ENCODE measurements at places on chromosomes 7 and 10.

DNA sequence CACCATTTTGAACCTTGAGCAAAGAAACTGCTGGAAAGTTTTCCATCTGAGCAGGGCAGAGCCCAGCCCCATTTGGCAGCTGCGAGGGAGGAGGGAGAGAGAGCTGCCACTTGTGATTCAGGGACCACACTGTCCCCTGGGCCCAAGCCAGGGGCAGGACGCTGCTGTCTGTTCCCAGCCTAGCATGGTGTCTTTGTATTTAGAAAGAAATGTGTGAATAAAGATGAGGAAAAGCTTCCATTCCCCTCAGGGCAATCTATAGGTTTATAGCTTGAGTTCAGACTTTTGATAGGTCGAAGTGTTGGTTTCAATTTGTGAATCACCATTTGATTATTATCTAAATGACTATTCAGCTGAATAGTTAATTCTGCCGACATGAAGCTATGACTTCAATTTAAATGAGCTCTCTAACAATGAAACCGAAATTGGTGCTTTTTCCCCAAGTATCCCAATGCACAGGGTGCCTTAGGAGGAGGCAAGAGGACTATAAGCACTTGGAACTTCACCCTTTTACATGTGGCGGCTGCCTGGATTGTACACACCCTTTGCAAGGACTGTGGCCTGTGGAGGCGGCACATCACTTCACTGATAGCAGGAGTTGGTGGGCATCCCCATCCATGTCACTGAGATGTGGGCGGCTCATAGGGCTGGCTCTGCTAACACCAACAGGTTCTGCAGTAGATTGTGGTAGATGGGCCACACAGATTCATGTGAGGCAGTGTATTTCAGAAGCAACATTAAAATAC lies 223.5 kb downstream of the CCDC3 start:
- DNase-seq = no peak

DNA sequence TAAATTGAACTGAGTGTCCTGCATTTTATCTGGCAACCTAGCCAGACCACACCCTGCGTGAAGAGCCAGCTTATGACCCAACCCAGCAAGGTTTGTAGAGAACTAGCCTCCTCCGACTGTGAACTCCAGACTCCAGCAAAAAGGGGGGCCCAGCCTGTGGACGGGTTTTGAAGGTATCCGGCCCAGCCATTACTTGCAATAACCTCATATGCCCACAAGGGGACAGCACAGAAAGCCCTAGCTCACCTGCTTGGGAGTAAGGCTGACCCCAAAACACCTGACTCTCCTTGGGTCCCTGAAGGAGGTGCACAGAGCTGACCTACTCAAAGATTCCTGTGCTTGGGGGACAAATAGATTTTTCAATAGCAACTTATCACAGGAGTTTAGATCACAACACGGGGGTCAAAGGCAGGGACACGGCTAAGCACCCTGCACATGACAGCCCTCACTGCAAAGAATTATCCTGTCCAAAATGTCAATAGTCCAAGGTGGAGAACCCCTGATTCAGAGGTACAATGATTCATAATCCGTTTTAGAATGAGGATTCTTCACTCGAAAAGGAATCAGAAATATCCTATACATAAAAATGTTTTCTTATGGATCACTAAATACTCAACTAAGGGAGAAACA lies 4.6 kb downstream of the TRPV6 start:
- no peak for DNase-seq

DNA sequence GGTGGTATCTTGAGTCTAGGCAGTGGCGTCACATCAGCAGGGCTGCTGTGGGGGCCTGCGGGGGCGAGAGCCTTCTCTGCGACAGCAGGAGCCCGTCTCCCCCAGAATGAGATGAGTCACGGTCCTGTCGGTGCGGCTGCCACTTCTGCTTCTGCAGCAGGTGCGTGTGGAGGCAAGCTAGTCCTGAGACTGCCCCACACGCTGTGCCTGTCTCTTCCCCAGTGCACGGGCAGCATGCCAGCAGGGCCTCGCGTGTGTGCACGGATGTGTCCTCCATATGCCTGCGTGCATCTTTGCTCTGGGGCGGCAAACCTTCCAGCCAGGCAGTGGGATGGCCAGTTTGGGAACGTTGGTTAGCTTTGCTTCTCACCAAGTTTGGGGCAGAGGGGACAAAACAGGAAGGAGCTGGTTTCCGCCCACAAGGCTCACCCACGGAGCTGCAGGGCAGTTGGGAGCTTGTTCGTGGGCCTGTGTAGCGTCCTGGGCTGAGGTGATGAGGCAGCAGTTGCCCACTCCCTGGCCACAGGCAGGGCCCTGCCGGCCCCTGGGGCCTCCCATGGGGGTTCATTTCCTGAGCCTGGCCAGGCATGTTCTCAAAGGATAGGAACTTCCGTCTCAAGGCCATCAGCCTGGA lies 60.8 kb upstream of the PPIF start:
- peak; percentile 77 for DNase-seq

- DNase-seq = no peak
Observed at GRCh38 chr10:131089861-131090260, 221.7 kb downstream of the TCERG1L start.

DNA sequence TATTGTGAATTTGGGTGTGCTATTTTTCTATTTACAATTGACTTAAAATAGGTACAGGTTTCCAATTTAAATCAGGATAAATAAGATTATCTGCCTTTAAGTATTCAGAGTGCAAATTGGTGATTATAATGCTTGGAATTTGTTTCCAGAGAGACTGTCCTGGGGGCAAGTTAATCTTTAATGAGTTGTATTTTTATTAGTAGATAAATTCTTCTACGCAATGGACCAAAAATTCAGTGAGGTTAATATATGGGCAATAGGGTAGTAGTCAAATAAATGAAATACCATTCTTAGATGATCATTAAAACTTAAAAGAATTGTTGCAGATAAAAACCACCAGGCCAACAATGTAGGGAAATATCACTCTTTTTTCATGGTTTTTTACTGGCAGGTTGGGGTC lies 3.4 kb downstream of the BICC1 start:
- no peak for DNase-seq

Measured in esophagus squamous epithelium (tissue), 5 donors.